ENCODE measurements at places on chromosomes 1 and 21.
A peak's percentile ranks its signal among the peaks of the same experiment; 100 is the strongest.

DNA sequence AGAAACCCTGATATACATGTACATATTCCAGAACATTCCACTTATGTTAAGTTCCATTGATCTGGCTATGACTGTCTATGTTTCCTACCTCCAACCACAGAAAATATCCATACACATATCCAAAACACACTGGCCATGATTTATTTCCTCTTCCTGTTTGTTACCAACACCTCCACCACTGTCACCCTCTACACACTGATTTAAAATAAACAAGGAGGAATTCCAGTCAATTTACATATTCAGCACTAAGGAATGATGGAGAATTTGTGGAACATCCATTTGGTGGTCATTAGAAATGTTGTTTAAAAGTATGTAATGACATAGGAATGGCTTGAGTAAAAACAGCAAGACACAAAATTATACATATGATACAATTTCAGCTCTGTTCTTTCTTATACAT lies 5.5 kb upstream of the STX6 start:
- DNase-seq: no peak

- DNase-seq: peak; percentile 17
Observed at GRCh38 chr21:17513214-17514123, 626 bp downstream of the CXADR start.

- DNase-seq: no peak
Observed at GRCh38 chr21:33169359-33169758, 60.4 kb upstream of the IFNAR2 start.

DNA sequence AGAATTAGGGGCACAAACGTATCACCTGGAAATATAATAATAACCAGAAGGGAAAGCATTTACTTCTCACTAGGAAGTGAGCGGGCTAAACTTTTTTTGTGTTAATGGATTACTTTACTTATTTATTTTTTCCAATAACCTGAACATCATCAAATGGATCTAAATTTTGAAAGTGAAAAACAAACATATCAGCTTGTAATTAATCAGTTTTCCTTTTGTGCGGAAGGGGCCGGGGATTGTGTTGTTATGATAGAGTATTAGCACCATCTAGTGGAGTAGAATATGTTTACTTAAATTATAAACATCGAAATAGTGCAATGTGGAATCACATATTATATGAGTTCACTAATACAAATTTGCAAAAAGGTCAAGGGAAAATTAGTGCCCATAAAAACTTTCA lies 9.0 kb downstream of the CFH start:
- DNase-seq: peak; percentile 49

DNA sequence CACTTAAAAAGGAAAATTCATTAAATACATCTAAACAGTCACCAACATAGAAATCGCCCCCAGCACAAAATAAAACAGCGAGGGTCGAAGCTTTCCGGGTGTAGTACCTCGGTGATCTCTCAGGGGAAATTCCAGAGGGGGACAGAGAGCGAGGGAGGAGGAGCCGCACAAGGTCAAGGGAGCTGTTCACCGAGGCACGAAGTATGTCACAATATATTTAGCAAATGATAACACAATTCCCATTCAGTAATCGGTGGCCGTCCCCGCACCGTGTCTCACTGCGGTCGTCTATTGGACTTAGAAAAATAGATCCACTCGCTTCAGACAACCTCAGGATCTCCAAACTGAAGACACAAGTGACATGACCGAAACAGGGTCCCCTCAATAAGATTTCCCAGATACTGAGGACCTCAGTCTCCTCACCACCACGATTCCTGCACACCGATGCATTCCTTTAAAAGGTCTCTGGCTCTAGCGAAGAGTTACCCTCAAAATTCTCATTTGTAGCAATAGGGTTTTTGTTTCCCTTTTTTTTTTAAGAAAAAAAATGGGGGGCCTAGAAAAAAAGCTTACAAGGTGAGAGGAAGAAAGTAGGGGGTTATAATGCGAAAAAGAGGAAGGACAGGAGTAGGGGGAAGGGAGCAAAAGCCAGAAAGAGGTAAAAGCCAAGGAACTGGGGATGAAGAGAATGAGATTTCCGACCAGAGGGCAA lies 1.1 kb downstream of the LPGAT1 start:
- DNase-seq: no peak

DNA sequence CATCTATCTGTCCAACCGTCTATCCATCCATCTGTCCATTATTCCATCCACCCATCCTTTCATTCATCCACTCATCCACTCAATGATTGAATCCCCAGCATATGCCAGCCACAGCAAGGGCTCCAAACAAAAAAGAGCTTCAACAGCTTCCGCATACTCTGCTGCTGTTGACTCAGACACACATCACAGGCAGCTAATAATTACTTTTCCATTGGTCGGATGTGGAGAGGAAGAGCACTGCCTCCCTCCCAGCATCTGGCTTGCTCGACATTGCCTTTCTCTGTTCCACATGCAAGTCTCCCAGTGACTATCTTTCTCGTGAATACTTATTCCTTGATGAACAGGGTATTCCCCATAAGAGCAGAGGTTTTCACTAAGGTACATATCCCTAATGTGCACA lies 176.5 kb downstream of the HIVEP3 start:
- DNase-seq: no peak

DNA sequence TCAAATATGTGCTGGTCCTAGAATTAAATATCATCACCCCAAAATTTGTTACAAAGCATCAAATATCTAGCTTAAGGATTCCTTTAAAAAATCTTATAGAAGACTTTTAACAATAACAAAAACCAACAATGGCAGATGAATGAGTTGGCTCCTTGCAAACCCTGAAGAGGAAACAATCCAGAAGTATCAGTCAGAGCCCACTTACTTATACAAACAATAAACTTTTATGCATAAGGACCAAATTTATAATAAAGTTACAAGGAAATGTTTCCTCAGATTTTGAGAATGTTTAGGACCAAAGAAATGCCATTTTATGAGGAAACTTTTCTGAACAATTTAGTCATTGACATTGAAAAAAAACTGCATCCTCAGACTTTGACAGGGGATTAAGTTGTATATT lies 52.7 kb downstream of the LPAR3 start:
- no peak for DNase-seq

DNA sequence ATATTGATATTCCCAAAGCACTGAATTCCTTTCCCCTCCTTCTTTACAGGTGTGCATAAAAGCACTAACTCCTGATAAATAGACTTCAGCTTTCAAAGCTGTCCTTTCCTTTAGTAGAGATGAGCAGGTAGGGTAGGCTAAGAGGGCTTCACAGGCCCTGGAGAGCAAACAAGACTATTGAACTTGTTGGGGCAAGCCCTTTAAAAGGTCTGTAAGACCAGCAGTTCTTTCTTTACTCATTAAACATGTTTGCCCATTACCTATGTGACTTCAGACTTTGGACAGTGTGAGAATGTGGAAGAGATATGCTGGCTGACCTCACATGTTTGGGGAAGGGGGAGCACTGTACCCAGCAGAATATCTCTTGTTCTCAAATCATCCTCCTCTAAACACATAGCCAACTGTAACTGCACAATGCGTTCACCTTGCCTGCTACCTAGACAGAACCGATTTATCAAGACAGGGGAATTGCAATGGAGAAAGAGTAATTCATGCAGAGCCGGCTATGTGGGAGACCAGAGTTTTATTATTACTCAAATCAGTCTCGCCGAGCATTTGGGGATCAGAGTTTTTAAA lies 27.1 kb upstream of the HAO2 start:
- no peak for DNase-seq

GRCh38 chr1:166882893-166883292 lies 6.8 kb upstream of the TADA1 start:
- DNase-seq: no peak

GRCh38 chr1:1021920-1022259 lies 2.0 kb downstream of the AGRN start:
- DNase-seq: no peak

- DNase-seq: no peak
Observed at GRCh38 chr1:15685820-15686219, 1.7 kb downstream of the PLEKHM2 start.

DNA sequence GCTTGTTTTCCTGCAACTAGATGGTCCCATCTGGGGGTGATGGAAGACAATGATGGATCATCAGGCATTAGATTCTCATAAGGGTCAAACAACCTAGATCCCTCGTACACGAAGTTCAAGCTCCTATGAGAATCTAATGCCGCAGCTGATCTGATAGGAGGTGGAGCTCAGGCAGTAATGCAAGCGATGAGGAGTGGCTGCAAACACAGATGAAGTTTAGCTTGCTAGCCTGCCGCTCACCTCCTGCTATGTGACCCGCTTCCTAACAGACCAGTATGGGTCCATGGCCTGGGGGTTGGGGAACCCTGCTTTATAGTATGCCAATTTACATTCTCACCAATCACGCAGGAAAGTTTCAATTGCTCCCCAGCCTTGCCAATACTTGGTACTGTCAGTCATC lies 37.5 kb downstream of the TLR5 start:
- no peak for DNase-seq

GRCh38 chr1:9084906-9085305 lies 15.5 kb upstream of the SLC2A5 start:
- no peak for DNase-seq

GRCh38 chr1:143611159-143611558 lies 360.6 kb downstream of the FAM72C start:
- no peak for DNase-seq

DNA sequence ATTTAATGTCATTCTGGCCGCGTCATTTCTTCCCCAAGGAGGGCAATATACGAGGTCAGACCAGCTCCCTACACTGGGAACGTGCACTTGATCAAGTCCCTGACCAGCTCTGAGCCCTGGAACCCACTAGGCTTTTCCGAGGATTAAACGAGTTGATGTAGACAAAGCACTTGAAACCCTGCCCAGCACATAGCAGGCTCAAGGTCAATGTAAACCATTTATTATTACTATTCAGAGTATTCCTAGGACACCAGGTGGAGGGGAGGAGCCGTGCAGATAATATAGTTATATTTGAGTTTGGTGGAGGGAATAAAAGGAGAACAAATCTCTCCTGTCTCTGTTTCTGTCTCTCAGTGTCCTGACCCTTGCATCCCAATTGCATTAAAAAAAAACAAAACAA lies 174.1 kb upstream of the IGSF21 start:
- DNase-seq: no peak

DNA sequence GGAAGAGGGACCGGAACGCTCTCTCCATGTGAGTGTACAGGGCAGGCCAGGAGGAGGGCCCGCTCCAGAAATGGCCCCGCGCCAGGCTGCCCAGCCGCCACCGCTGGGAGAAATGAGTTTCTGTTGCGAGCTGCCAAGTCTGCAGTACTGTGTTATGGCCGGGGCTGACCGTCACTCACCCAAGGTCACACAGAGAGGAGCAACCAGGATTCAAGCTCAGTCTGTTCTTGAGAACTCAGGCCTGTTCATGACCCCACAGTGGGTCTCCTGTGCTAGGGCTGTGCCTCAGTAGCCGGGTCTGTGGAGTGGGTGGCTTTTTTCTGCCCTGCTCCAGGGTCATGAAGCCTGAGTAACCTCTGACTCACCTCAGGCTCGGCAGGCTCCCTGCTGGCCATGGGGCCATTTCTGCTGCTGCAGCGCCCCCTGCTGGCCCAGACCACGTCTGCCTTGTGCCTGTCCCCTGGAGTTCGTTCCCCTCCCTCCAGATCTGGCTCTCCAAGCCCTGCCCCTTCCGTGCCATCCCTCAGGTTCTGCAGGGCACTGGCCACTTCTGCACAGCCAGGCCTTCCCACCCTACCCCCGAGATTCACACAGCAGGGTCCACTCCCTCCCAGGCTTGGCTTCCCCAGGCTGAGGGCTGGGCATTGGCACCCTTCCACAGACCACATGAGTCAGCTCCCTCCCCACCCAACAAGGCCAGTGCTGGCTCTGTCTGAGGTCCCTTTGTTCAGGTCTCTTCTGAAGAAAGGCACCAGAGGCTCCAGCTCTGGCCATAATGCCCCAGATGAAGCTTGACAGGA lies 51.8 kb downstream of the EDN2 start:
- DNase-seq: peak; percentile 90

DNA sequence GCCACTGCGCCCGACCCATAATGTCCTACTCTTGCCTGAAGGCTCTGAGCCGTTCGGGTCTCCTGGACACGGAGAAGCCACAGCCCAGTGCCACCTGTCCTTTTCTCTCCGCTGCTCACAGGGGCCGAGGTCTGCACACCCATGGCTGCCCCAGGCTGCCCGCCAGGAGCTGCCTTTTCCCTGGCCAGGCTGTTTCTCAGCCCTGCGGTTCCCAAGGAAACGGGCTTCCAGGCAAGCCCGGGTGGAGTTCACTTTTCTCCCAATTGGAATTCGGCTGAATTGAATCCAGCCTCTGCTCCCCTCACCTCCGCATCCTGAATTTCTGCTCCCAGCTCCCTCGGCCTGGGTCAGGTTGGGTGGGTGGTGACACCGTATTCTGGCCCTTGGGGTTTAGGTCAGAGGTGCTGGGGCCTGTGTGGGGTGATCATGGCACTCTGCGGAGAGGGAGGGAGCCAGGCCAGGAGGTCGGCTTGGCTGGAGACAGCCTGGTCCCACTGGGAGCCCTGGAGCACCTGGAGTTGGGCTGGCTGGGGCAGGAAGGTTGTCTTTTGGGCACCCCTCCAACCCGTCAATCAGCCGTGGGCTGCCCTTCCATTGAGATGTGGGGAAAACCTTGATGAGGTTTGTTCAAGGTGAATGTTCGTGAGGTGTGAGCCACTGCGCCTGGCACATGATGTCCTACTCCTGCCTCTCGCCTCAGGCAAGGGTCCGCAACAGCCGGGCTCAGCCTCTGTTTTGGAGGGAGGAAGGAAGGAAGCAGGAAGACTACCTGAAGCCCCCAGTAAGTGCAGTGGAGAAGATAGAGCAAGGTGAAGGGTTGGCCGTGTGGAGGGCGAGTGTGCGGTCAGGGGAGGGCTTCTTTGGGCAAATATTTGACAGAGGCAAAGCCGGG lies 25.1 kb downstream of the RRP1 start:
- DNase-seq: no peak

- no peak for DNase-seq
Observed at GRCh38 chr1:25952841-25953401, 44.9 kb downstream of the PAFAH2 start.

DNA sequence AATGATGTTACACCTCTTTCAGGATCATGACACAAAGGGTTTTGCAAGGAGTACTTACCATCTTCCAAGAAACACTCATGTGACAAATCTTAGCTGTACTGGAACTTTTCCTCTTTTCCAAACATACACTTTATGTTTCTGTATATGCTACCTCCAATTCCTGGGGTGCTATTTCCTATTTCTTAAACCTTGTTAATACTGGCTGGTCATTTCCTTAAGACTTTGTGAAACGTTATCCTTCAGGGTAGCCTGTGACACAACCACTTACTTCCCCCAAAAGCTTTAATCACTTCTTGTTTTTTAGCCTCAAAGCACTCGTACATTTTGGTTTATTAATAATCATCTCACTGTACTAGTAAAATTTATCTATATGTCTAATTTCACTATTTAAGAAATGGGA lies 39.4 kb downstream of the OR10Z1 start:
- DNase-seq: no peak

Data from K562 (cell line).